Activated CD4-positive, alpha-beta T cell treated with anti-CD3 and anti-CD28 coated beads for 48 hours (primary cell): ENCODE measurements at places on chromosomes 16 and 17.

DNA sequence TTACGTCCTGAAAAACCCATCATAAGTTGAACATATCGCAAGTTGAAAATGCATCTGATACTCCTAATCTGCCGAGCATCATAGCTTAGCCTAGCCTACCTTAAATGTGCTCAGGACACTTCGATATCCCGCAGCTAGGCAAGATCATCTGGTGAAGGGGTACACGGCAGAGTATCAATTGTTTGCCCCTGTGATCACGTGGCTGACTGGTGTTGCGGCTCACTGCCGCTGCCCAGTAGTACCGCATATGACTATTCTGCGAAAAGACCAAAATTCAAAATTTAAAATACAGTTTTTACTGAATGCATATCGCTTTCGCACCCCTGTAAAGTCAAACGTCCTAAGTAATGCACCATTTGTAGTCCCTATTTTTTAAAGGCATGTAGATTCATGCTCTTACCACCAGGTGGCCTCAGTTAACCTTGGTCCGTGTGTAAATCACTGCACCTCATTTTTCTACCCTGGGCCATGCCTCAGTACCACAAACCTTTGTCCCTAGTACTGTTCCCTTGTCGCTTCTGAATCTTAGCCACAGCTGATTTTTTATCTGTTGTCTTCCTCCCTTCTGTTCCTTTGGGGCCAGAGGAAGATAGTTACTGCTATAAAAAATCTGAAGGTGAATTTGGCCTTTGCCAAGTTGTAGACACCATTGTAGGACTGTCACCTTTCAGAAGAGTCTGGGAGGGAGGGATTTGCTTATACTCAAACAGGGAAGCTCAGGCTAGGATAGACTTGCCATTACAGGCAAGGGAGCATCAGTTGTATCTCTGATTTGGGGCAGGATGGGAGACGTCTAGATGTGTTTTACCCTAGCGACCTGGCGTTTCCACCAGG, 34.4 kb downstream of the WWP2 start:
- DNase-seq = peak; percentile 13

GRCh38 chr17:42975265-42975664, 4.6 kb downstream of the PTGES3L start:
- no peak for DNase-seq

- no peak for DNase-seq
Measured at GRCh38 chr16:13307851-13308250, 406.5 kb downstream of the SHISA9 start.

DNA sequence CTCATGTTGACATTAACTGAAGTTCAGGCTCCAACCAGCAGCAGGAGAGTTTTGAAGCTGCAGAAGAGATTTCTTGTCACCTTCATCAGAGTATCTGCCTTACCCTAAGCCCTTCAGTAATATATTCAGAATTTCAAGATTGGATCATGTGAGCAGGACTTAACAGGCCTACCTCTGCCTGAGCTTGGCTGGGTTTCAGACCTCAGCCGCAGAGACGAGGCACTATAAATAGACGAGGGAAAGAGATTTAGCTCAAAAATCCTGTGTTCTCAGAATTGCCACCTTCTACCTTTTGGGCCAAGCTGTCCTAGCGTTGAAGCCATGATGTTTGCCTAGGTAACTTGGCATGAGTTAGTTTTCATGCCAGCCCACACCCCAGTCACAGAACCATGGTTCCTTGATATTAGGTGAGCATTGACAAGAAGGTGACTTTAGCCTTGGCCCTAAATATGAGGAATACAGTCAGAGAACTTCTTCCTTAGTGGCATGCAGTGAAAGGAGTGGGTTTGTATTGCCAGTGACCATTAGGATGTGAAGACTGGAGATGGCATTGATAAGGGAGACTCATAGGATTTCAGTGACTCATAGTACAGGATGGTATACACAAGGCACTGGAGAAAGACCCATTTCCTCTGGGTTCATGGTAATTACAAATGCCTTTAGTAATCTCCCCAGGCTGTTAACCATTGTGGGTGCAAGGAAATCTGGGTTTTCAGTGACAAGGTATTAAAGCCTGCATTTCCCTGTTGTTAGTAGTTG, 224.3 kb downstream of the MSI2 start:
- DNase-seq = no peak

DNA sequence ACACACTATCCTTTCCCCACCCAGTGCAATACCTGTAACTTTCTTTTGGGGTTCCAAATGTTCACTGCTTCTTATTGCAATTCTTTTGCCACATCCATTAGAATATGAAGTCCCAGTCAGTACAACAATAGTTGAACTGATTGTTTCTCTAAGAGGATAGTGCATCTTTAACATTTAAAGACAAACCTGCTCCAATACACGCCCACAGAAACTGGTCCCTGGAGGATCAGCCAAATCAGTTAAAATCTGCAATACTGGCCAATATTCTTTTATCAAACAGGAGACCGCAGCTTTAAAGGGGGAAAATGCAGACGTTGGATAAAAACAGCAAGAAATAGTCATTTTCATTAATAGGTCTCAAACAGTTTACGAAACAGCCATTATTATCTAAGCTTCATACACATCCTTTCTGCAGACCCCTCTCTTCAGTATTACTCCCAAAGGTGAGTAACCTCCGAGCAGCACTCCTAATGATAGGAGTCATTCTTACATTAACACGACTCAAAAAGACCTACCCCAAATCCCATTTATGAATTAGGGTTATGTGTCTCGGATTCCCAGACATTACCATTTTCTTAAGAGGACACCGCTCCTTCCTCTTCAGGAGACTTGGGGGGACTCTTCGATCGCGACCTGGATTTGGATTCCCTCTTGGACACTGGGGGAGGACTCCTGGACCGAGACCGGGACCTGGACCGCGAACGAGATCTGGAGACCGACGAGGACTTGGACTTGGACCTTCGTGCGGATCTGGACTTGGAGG, 1.4 kb downstream of the SRSF2 start:
- DNase-seq = no peak

GRCh38 chr16:56348168-56349085, 76.9 kb downstream of the AMFR start:
- no peak for DNase-seq

- peak; percentile 70 for DNase-seq
Measured at GRCh38 chr17:73956595-73957465, 246.6 kb upstream of the RPL38 start.
